ENCODE measurements at places on chromosomes 4 and X.

GRCh38 chr4:120611092-120611491 lies 311.4 kb downstream of the PRDM5 start:
- DNase-seq = no peak

GRCh38 chr4:90824266-90825150 lies 697.3 kb downstream of the CCSER1 start:
- DNase-seq = no peak

- DNase-seq = peak; percentile 12
These were observed 982 bp downstream of the PDLIM5 start for GRCh38 chr4:94452476-94453371.

DNA sequence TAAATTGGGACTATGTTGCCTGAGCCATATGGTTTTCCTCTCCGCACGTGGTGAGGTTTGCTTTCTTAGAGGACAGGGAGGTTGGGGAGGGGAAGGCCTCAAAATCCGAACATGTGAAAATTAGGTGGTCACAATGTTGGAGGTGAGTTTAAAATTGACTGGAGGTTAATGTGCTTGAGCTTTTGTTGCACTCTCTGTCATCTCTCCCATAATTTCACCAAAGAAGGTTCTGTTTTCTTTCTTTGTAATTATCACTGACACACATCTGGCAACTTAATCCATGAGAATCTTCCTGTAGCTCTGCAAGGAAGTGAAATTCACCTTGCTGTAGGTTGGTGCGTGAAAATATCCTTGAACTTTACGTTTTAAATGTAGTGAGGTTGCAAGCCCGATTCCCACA lies 225.5 kb downstream of the PDGFC start:
- no peak for DNase-seq

GRCh38 chr4:97548943-97549583 lies 594.2 kb downstream of the STPG2 start:
- DNase-seq = no peak

- DNase-seq = no peak
These were observed 4.5 kb downstream of the SMIM9 start for GRCh38 chrX:154829926-154830442.

DNA sequence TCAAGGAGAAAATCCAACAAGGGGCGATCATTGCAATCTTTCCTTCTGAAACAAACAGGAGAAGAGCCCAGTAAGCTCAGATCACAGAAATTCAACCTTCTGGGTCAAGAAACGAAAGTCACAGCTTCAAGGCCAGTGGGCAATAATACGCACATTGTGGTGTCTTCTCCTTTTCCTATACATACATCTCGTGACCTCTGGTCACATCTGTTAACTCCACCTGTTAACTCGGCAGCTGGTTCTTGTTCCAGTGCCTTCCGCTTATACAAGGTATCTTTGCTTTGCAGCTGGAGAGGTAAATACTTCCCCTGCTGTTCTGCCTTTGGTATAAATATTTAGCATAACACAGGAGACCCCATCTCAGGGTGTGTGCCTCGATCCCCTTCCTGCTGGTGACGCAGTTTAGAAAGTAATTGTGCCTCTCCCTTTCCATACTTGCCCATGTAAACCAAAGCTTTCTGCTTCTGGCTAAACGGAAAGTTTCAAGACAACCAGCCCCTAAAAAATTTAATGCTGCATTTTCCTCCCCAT lies 45.0 kb downstream of the CCDC149 start:
- no peak for DNase-seq

GRCh38 chr4:146049802-146050201 lies 111.2 kb upstream of the ZNF827 start:
- peak; percentile 79 for DNase-seq

- no peak for DNase-seq
These were observed 6.0 kb downstream of the PDLIM5 start for GRCh38 chr4:94457692-94458106.

GRCh38 chr4:121706595-121707021 lies 9.8 kb upstream of the ANXA5 start:
- no peak for DNase-seq

DNA sequence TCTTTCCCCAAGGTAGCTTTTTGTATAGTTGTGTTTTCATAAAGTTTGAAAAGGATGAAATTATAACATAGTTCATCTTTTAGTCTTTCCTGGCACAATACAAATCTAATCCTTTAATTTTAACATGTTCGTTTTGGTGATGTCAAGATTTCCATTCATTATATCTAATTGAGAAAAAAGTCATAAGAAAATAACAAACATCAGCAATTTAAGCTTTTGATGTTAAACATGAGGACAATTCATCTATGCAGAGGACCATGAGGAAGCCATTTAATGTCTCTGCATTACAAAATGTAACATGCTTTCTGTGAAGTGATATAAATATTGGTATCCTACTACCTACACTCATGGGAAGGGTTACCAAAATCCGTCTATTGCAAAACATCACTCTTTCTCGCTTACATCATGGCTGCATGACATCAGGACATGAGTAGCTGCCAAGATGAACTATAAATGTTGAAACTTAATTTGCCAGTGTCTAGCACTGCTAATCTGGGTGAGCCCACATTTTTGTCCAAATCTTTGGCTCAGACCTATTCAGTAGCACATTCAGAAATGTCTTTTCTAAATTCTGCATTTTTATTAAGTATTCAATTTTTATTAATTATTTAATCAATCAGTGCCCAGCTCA lies 9.5 kb downstream of the EPGN start:
- no peak for DNase-seq

DNA sequence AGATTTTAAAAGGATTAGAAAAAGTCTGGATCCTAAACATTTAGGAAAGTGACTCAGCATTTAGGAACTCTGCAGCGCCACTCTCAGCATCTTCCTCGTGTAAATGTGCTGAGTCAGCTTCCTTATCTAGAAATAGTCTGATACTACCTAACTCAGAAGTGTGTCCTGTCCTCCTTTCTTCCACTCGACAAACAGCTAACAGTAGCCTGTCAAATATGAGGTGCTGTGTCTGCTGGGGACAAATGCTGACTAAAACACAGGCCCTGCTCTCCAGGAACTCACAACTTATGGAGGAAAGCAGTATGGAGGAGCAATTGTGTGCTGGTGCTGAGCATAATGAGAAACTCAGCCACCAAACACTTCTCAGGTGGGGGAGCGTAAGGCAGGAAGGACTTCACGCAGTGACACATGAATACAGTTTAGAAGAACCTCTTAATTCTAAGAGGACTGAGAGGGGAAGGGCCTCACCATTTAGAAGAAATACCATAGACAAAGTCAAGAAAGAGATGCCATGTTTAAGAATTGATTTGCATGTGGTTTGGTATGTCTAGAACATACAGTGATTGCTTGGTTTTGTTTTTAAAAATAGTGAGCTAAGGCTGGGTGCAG lies 125.3 kb downstream of the SOWAHB start:
- no peak for DNase-seq

GRCh38 chr4:73450398-73451004 lies 14.5 kb downstream of the AFP start:
- DNase-seq = no peak

- no peak for DNase-seq
These were observed 3.5 kb downstream of the UCHL1 start for GRCh38 chr4:41260116-41260733.

- no peak for DNase-seq
These were observed 8.1 kb upstream of the DKK2 start for GRCh38 chr4:107044170-107044569.

DNA sequence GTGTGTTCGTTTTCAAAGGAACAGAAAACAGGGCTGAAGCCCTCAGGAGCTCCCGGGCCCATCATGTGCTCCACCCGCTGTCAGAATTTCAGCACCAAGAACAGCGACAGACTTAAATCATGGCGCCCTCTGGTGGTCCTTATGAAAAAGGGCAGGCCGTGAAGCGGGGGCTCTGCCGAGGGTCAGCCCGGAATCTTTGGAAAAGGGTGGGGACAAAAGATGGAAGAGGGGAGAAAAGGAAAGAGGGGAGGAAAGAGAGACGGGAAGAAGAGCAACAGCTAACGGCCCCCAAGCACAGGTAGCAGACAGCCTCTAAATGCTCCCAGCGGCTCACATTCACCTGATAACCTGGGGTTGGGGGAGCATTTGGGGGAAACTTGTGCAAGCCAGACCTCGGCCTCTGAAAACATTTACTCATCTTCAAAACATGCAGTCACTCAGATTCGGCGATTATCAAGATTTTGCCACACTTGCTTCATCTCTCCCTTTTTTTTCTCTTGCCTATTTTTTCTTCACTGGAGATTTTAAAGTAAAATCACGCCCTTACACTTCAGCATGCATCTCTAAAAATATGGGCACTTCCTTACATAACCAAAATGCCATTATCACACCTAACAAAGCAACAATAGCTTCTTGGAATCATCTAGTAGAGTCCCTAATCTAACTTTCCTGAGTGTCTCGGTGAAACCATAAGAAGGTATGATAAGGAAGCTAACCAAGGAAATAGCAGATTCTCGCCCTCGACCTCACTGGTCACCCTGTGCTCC lies 28.1 kb upstream of the MAN2B2 start:
- peak; percentile 64 for DNase-seq

GRCh38 chr4:8213121-8213520 lies 14.0 kb downstream of the SH3TC1 start:
- DNase-seq = no peak

DNA sequence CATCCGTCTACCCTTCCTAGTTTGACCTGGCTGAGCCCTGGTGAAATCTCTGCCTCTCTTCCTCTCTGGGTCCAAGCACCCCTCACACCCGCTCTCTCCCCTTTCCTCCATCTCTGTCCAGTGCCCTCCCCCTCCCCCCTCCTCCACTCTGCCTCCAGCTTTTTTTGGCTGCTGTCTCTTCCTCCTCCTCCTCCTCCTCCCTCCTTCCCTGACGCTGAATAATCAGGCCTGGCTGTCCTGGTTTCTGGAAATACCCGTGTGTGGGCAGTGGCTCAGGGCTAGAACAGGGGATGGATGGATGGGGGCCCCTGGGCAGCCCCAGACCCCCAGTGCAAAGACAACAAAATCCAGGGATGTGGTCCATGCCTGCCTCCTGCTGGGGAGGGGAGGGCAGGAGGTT lies 4.7 kb upstream of the SYP start:
- DNase-seq = no peak

- DNase-seq = no peak
These were observed 34.7 kb upstream of the PRKX start for GRCh38 chrX:3748052-3748559.

- DNase-seq = no peak
These were observed 42.4 kb downstream of the RHOXF2 start for GRCh38 chrX:120200851-120201250.

DNA sequence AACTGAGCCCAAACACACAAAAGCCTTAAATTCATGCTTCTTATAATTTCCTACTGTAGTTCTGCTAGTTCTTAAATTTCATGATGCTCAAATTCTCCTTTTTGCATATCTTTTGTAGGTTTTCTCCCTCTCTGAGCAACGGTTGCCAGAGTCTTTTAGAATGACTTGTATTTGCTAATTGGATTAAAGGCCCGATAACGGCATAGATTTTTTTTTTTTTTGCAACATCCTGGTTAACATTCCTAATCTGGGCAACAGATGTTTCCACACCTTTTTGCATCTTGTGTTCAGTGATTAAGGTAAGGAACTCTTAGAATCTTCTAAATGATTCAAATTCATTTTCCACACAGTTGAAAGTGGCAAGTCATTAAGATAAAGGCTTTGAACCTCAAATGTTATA lies 66.3 kb upstream of the ADGRG2 start:
- DNase-seq = no peak

DNA sequence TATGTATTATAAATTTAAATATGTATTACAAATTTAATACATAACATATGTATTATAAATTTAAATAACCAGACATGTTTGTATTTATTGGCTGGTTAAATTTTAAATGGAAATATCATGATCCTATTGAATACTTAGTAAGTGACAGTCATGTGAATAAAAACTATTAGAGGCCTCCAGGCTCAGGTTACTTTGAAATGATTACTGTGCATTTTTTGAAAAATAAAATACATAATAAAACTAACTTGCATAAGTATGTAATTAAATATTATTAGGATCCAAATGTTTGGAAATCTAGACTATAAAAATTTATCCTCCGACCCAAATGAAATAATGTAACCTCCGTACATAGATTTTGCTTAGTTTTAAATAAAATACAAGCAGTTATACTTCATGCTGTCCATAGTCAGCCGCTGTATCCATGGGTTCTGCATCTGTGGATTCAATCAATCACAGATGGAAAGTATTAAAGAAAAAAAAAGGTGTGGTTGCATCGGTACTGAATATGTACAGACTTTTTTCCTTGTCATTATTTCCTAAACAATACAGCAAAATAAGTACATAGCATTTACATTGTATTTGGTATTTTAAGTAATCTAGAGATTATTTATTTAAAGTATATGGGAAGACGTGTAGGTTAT lies 140.7 kb downstream of the WDFY3 start:
- no peak for DNase-seq

DNA sequence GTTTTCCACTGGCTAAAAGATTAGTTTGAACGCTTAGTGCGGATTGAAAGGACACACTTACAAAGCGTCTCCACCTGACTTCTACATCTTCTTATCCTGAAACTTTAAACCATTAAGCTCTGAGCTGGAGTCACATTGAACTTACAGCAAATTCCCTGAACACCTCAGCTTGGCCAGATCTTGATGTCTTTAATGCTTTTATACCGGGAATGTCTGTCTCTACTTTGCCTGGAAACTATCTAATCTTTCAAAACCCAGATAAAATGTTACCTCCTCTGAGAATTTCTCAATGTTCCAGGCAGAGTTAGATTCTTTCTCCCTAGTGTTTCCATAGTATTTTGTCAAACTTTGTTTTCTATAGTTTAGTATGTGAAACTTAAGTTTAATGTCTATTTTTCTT lies 179.9 kb downstream of the DTHD1 start:
- DNase-seq = no peak

DNA sequence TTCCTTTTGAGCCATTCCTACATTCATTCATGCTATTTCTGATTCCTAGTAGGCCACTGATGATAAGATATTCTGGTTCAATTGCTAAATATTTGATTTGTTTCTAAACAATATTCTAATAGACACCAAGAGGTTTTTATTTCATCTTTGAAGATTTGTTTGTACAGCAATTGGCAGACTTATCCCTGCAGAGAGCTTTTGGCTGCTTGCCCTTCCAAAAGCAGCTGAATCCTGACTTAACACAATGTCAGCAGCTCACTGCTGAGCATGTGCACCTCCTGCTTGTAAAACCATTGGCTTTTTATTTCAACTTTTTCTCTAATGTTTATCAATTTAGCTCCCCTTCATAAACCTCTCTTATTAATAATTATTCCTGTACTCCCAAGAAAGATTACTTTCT lies 45.3 kb downstream of the MMRN1 start:
- no peak for DNase-seq

- no peak for DNase-seq
These were observed 860.9 kb upstream of the LCORL start for GRCh38 chr4:18882468-18882867.

DNA sequence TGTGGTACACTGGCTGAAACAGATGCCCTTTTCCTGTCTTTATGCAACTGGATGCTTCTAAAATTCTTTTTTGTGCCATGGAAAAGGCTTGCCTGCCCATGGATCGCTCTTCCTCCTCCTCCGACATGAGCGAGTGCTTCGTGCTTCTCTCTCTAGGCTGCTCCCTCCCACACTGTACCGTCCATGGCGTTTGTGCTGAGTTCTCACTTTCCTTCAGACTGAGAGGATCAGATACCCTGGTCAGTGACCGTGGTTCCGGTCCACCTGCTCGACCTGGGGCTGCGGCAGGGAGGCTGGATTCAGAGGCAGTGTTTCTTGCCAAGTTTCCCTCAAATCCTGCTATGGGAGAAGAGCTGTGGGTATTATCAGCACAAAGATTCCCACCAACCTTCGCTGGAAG lies 10.2 kb upstream of the CLDN24 start:
- no peak for DNase-seq

GRCh38 chr4:78363031-78363570 lies 188.5 kb upstream of the ANXA3 start:
- DNase-seq = no peak

Measured in germinal center (tissue), 1 donor.